ENCODE measurements at places on chromosomes 3 and 15.

DNA sequence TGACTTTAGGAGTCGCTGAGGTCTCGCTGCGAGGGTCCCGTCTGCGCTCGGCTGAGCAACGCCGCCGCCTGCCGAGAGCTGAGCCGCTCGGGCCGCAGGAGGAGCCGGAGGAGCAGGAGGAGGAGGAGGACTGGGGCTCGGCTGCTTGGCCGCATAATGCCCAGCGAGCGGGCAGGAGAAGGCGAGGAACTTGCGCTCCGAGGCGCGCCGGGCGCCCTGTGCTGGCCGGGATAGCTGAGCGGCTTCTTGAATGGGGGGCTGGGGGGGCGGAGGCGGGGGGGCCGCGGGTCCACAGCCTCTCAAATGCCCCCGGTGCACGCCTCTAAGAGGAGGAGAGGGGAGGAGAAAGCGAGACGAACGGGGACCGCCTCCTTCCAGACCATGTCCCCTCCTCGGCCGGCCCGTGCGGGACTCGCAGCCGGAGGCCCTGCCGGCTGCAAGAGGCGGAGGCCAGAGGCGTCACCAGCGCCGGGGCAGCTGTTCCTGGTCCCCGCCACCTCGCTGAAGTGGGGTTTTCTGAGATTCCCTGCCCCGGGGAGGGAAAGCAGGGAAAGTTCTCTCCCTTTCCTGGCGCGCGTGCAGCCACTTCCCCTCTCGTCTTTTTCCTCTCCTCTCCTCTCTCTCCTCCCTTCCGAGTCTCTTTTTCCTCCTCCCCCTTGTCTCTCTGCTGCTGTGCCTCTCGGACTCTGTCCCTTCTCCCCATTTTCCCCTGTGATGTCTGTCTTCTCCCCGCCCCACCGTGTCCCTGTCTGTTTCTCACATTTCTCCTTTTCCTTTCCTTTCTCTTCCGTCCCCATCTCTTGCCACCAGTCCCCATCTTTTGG is at the start of gene ADAMTS9:
ADAMTS9 (minus strand) TSS at position 220 of the 824 bp plus-strand sequence. CDS start 343 bp downstream, outside the sequence.
- peak; percentile 92 for DNase-seq

- DNase-seq, result no peak
Measured at GRCh38 chr3:172066880-172067796, 27.8 kb downstream of the FNDC3B start.

DNA sequence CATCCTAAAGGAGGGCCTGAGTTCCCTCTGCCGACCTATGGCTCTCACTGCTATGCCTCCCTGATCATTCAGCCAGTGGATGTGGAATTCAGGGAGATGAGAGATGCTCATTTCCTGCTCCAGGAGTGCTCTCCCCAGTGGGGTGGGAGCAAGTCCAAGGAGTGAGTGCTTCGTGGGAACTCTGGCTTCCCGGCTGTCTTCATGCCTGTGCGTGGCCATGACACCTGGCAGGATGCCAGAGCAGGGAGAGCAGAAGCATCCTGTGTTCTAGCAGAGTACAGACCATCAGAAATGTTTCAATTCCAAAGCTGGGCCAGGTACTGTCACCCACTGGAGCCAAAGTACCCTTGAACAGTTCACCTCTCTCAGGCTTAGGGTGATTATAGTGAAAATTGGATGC is 45.1 kb downstream of the APH1B start:
- no peak for DNase-seq

- DNase-seq, result no peak
Measured at GRCh38 chr15:99931703-99932603, 198.7 kb upstream of the LYSMD4 start.

Data from skin of body (tissue), 3 donors.